ENCODE measurements at places on chromosomes 2 and 18.

DNA sequence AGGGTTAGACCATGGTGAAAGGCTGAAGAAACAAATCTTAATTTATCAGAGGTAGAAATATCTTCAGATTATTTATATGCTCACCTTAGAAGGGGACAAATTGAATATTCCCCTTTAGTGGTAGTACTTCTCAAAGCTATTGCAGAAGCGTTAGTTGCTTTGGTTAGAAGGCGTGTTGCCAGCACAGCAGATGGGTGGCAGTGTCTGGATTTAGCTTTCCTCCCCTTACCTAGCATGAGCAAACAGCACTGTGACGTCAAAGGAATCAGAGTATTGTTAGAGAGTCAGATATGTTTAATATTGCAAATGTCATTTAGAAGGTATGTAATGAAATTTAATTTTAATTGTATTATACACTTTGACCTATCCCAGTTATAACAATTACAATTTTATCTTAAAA lies 27.2 kb upstream of the GALR1 start:
- peaks cover 3% of the 10 kb centered on the region for H3K4me1 ChIP-seq
- H3K27ac ChIP-seq: no peak overlapping the region
- DNase-seq: no peak
- H3K27me3 ChIP-seq: peaks cover 6% of the 10 kb centered on the region
- no peak overlapping the region for H3K4me3 ChIP-seq
- H3K36me3 ChIP-seq: no peaks in the 10 kb centered on the region

GRCh38 chr18:71028285-71028762 lies 739.5 kb downstream of the SOCS6 start:
- H3K4me1 ChIP-seq: peaks cover 1% of the 10 kb centered on the region
- H3K27me3 ChIP-seq: no peaks in the 10 kb centered on the region
- no peak overlapping the region for H3K4me3 ChIP-seq
- DNase-seq: no peak

DNA sequence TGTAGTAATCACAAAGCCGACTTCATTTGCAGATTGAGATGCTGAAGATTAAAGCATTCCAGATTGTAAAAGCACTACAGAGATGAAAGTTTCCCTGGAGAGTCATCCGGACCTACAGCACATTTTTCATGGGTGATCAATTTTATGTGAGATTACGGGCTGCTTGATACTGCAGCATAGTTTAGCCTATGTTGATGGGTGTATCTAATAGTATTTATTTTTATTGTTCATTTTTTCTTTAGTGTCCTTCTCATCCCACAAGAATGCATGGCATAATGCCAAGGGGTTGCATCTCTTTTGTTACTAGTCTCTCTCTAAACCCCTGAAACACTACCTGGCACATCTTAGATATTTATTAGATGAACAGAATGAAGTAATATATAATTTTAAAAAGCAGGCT lies 240.4 kb downstream of the MBD2 start:
- H3K27me3 ChIP-seq: no peaks in the 10 kb centered on the region
- H3K27ac ChIP-seq: no peak overlapping the region
- no peak overlapping the region for H3K4me3 ChIP-seq
- DNase-seq: no peak
- H3K4me1 ChIP-seq: no peaks in the 10 kb centered on the region

DNA sequence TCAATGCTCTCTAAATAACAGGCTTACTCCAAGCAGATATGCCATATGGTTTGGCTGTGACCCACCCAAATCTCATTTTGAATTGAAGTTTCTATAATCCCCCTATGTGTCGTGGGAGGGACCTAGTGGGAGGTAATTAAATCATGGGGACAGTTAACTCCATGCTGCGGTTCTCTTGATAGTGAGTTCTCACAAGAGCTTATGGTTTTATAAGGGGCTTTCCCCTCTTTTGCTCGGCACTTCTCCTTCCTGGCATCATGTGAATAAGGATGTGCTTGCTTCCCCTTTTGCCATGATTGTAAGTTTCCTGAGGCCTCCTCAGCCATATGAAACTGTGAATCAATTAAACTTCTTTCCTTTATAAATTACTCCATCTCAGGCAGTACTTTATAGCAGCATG lies 302.7 kb upstream of the ZC3H15 start:
- H3K27ac ChIP-seq: no peak overlapping the region

DNA sequence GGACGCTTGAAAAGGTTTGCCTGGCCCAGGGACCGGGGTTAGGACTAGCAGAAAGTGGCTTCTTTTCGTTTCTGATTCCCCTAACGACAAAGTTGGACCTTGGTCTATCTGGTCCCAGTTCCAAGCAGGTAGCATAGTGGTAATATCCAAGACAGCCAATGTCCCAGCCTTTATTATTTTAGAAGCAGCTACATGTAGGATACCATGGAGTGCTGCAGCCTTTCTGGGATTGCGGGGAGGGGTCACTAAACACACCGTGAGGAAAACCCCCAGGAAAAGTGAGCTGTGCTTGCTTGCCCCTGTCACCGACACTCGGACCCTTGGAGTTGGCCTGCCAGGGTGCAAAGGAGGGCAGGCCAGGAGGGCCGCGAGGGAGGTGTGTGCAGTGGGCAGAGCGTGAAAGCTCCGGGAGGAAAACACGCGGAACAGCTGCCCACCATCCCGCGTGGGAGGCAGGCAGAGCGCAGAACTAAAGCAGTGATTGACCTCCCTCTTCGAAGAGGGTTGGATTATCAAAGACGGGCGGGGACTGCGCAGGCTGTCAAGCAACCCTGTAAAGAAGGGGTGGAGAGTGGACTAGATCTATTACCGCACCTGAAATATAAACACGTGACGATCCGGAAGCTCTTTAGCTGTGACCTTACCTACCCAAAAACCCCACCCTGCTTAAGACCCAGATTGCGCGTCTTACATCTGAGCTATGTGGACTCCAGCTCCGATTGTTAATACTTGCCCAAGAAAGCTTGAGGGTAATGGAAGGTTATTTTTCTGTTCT lies 624 bp upstream of the MAP4K3 start:
- H3K27me3 ChIP-seq: no peaks in the 10 kb centered on the region
- peaks cover 1% of the 10 kb centered on the region for H3K36me3 ChIP-seq
- H3K4me3 ChIP-seq: peak overlapping the region; percentile 94

DNA sequence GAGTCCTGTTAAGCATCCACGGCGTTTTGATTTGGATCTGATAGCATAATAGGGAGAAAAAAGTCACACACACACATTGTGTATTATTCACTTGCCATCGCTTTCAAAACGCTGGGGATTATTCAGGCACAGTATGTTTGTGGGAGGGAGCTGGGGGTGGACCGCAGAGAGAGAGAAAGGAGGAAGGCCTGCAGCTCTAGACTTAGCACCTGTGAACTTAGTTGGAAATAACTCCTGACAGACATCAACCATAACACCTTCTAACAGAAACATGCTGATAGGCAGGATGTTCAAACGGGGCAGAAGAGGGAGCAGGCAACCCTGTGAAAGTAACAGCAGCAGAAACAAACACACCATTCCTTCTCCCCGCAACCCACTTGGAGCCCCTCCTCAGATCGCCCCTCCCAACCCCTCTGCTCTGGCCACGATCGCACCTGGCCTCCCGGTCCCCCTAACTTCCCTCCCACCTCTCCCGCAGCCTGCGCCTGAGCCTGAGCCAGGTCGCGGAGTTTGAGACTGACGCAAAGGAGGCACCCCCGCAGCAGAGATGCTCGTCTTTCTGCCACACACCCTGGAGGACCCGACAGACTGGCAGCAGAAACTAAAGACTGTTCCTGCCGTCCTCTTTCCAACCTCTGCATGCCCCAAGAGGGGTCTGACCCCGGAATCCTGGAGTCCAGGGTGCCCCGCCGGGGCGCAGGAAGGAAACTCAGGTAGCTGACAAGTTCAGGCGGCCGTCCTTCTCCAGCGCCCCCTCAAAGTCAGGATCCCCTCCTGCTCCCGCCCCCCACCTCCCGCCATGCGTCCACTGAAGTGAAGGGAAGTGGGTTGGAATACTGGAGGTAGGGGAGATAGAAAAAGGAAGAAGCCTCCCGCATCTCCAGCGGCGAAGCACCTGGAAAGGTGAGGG lies 738 bp downstream of the CHST9 start:
- H3K4me3 ChIP-seq: peak overlapping the region; percentile 83
- peak; percentile 29 for DNase-seq
- peaks cover 9% of the 10 kb centered on the region for H3K27me3 ChIP-seq

DNA sequence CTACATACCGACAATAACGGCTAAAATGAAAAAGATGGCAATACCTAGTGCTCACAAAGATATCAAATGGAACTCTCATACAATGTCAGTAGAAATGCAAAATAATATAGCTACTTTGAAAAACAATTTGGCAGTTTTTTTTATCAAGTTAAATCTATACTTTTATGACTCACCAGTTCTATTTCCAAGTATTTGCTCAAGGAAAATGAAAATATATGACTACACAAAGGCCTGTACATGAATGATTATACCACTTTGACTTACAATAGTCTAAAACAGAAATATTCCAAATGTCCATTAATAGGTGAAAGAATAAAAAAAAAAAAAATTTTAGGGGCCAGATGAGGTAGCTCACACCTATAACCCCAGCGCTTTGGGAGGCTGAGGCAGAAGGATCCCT lies 219.8 kb downstream of the ZRANB3 start:
- no peaks in the 10 kb centered on the region for H3K4me1 ChIP-seq
- no peak overlapping the region for H3K27ac ChIP-seq
- no peak for DNase-seq
- H3K27me3 ChIP-seq: no peaks in the 10 kb centered on the region

GRCh38 chr18:55592572-55592971 lies 4.6 kb upstream of the TCF4 start:
- H3K4me3 ChIP-seq: no peak overlapping the region
- peaks cover 13% of the 10 kb centered on the region for H3K27me3 ChIP-seq
- no peak overlapping the region for H3K27ac ChIP-seq
- no peaks in the 10 kb centered on the region for H3K36me3 ChIP-seq
- peaks cover 2% of the 10 kb centered on the region for H3K4me1 ChIP-seq

GRCh38 chr2:168802859-168803725 lies 655 bp downstream of the NOSTRIN start:
- H3K36me3 ChIP-seq: no peaks in the 10 kb centered on the region
- no peaks in the 10 kb centered on the region for H3K27me3 ChIP-seq
- DNase-seq: no peak

- H3K4me3 ChIP-seq: no peak overlapping the region
- H3K27me3 ChIP-seq: no peaks in the 10 kb centered on the region
- H3K36me3 ChIP-seq: no peaks in the 10 kb centered on the region
Measured at GRCh38 chr2:40844353-40845277, 392.7 kb upstream of the SLC8A1 start.

DNA sequence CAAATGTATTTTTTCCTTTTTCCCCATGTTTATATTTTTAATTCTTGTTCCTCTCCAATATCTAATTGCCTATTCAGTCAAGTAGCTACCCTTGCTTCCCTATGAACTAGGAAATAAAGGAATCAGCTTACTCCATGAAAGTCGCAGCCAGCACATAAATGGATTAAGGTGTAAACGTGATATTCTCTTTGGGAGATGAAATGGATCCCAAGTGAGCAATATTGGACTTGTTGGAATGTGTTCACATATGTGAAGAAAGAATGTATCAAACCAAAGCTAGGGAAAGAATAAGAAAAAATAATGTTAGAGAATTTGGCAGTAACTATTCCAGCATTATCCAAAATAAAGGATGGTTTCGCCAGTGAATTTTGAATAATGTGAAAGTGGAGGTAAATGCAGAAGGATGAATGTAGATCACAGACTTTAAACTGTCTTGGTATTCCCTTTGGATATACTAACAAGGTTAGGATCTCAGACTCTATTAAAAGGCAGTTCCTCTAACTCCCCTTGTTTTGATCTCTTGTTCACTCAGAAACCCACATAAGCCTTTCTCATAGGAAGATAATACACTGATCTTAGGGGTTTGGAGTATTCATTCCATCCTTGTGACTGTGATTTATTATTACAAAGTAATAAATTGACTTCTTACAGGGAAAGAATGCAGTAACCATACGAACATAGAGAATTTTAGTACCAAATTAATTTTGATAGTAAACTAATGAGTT lies 208.1 kb downstream of the BABAM2 start:
- no peak for DNase-seq
- no peak overlapping the region for H3K27ac ChIP-seq
- peaks cover 4% of the 10 kb centered on the region for H3K4me1 ChIP-seq
- no peaks in the 10 kb centered on the region for H3K27me3 ChIP-seq
- H3K4me3 ChIP-seq: no peak overlapping the region
